ENCODE measurements at places on chromosomes 5 and 9. TPM values are rescaled to one million over a fixed set of nuclear protein-coding genes. Genes with fewer than 3 reads are reported as not detected.

GRCh38 chr5:122789461-122790171 is 14.7 kb downstream of the SNX2 start:
- DNase-seq = no peak

DNA sequence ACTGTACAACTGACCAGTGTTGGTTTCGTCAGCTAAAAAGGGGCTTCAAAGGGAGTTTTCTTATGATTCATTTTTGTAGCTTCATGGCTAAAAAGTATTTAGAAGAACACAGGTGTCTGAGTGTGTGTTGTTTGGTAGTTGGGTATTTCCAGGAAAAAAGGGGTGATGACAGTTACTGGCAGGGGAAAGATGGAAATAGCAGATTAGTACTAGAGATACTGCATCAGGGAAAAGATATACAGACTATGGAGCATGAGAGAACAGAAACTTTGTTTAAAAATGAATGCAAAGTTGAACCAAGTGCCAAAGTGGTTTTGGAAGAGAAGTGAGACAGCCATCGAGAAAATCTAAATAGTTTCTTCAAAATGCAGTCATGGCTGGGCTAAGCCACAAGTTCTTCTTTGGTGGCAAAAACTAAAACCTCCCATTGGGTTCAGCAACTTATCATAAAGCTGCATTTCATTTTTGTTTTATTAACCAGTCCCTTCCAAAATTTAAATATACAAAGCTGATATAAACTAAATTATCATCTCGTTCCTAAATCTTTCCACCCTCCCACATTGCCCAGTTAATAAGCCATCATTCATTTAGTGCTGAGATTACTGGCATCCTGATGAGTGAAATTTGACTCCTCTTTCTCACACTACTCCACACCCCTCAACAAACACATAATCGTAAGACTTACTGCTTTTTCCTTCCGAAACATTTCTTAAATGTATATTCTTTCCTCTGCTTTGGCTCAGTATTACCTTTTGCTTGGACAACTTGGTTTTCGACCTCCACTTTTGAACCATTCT is 33.5 kb downstream of the ELL2 start:
- no peak for DNase-seq

- DNase-seq = no peak
These were observed 412.8 kb downstream of the SPOCK1 start for GRCh38 chr5:137086342-137086741.

DNA sequence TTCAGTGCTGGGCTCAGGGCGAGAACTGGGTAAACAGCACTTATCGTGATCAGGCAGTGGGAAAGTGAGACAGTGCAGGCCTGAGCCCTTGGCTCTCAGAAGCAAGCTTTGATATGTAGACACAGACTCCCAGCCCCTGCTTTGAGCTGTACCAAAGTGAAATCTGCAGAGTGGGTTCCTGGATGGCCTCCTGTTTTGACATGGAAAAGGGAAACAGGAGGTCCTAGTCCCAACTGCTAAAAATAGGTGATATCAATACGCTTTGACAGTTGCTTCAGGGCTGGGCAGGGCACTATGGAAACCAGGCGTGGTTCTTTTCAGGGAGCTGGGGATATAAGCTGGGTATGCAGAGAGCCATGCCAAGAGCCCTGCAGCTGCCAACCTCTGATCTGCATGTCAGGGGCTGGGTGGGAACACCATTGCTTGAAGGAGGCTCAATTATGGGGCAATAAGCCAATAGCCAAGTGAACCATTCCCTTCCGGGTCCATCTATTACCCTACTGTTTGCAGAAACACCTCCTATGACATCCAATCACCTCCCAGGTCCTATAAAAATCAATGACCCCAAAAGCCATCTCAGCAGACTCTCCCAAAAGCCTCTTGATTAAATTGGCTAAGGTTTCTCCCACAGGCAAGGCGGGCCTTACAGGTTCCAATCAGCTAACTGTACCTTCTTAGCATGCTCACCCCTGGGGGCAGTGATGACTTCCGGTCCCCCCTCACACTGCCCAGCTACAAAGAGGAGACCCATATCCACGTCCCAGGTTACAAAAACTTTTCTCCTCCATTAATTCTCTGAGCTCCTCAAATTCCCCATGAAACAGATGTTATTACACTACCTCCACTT is 45.8 kb downstream of the EPB41L4B start:
- no peak for DNase-seq

- DNase-seq = no peak
These were observed 524 bp downstream of the PRR7 start for GRCh38 chr5:177447066-177447610.

The ADAMTS19 gene
- 0.98 TPM for total RNA-seq

DNA sequence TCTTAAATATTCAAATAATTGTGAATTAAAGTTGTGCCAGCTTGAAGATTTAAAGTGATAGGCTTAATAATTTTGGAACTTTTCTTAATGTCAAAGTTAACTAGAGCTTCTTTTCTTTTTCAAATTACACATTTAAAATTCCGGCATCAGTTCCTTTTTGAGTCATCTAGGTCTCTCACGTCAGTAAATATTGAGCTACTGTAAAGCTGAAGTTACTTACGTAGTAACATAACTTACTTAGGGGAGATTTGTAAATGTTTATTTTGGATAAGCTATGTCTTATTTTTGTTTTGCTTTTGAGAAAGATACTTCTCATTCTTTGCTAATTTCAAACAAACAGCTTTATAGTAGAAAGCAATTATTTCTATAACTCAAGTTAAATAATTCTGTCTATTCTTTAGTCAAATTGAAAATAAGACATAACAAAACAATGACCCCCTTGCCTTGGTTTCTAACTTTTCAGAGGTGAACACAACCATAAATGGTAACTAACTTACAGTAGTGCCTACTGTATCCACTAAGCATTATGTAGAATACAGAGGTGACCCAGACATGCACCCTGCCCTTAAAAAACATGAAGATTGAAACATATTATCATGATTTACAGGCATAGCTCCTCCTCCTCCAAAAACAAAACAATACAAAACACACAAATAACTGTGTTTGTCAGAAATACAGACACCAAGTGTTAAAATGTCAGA is 29.8 kb downstream of the CD274 start:
- DNase-seq = no peak

DNA sequence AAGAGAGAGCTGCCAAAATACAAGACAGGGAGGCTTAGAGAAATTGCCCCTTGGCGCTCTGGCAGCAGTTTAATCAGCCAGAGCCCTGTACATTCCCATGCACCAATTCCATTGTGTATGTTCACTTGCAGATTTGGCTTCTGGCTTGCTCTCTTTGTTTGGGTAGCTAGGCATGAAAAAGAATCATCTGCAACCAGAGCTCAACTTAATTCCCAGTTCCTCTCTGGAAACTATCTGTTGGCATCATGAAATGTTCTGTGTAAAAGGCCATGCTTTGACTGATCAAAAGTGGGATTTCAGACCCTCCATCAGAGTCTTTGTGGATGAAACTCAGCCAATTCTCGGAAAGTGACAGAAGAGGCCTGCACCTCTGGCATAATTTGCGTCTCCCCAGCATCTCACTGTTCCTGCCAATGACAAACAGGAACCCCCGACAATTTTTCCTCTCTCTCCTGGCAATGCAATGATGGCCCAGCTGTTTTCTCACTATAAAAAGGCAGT is 53.8 kb upstream of the RAD23B start:
- no peak for DNase-seq

- DNase-seq = no peak
These were observed 397.6 kb downstream of the SPOCK1 start for GRCh38 chr5:137101544-137101943.

DNA sequence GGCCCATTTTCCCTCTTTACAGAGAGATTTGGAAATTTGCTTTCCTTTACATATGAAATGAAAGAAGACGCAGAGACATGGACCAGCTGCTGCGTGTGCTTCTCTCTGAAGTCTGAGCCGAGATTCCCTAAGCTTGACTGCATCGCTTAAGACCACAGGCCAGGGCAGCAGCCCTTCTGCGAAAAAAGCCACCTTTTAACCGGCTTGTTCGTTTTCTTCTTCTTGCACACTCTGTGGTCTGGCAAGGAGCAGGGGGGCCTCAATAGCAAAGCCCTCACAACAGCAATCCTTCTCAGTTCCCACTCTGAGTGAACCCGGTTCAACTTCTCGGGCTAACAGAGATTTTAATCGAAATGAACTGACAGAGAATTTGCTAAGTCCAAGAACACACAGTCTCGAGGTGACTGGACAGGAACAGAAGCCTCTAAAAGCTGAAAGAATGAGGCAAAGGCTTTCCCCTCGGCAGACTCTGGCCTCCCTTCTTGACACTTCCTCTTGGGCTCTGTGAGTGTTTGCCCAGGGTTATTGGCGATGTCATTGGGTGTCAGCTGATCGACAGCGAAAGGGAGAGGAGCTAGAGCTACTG is 512.9 kb upstream of the KLF4 start:
- no peak for DNase-seq

DNA sequence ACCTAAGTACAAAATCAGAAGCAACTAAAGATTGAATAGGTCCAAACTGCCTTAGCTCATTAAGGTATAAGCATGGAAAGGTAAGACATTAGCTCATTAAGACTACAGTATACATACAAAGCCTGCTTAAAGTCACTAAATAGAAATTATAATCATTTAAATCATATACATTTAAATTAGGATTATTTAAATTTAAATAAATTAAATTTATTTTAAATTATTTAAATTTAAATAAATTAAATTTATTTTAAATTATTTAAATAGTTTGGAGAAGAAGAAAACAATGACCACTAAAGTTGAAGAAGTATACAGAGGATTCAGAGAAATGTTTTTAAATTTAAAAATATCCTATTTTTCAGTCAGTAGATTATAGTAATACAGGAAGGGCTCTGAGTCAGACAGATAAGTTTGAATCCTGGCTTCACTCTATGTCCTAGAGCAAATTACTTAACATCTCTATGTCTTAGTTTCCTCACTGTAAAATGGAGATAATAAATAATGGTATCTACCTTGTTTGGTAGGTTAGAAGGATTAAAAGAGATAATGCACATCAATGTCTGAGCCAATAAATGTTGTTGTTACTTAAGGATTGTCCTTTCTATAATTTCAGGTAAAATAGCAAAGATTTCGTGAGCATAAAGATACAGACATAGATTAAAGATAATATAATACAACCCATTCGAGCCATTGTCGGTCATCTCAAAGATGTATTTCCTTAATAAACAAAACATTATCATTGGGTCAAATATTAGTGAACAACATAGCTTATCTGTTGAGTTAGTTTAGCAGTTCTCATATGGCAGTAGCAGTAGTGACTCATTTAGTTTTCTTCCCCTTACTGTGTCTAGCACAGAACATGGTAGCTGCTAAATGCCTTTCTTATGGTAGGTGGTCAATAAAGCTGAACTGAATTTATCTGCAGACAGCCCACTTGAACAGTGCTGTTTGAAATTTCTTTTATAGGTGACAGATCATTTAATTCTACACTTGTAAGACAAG is 100.6 kb downstream of the KIAA0825 start:
- no peak for DNase-seq

- DNase-seq = no peak
These were observed 208.0 kb downstream of the NR3C1 start for GRCh38 chr5:143195491-143195890.

DNA sequence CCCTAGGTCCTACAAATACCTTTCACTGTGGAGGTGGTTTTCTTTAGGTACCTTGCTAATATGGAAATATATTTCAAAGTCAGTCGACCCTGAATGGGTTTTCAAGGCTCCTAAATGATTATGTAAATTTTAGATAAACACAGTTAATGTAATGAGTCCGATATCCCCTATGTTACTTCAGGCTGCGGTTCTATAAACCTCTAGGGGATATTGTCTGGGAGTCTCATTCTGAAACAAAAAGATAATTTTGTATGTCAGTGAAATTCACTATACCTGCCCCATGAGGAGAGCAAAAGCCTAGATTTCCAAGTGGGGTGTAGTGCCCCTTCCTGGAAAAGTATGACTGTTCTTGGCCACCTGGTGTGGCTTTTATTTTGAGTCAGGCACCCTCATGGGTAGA is 377.3 kb downstream of the ICE1 start:
- DNase-seq = no peak

DNA sequence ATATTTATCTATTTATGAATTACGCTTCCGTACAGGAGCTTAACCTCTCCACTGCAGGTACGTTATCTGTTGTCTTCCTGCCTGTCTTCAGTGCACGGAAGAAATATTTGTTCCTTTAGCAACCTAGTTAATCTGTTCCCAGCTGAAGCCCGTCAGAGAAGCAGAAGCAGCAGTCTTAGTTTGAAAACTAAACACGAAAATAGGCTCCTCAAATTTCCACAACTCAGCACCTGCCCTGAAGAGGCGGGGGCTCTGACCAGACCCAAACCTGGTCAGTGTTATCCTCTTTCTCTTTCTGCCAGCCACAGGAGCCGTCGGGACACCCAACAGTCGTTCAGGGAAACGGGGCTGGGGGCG is 462 bp downstream of the NUDCD2 start:
- DNase-seq = no peak

- DNase-seq = no peak
These were observed 13.0 kb upstream of the PLPP1 start for GRCh38 chr5:55547781-55548180.

The PPP3R2 gene
- total RNA-seq = not detected

DNA sequence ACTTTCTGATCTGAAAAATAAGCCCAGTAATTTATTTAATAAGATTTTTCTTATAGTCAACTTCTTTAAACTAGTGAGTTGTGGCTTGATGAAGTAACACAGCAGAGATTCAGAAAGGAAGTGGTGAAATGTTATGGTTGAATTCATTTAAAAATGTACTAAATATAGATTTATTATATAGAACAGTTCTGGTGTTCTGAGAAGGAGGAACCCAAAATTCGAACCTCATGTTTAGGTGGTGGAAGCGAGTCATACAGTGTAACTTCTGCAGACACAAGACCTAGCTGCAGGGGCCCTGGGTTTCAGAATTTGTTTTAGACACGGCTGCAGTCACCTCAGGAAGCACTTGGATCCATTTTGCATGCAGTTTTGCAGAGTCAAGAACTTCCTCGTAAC is 188.2 kb downstream of the TRIO start:
- no peak for DNase-seq

The PAPPA gene
- total RNA-seq = 3.4 TPM

GRCh38 chr5:144205141-144205551 is 34.5 kb downstream of the KCTD16 start:
- no peak for DNase-seq
